ENCODE measurements at places on chromosomes 13 and 19.

DNA sequence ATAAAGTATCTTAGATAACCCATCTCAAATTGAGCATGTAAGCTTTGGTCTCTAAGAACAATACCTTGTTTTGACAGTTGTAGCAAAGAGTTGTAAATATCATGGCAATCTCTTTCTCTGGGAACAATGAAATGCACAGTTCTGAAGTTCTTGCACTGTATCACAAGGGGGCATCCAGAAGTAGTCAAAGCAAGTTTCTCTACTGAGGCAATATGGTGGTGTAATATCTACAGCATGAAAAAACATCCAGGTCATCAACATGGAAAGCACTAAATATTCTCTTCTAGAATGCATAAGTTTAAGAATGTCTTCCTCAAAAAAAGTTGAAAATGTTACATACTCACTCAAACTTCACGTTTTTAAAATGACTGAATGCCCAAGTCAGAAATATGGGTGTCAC is 19.6 kb downstream of the MTMR6 start:
- DNase-seq, result no peak

DNA sequence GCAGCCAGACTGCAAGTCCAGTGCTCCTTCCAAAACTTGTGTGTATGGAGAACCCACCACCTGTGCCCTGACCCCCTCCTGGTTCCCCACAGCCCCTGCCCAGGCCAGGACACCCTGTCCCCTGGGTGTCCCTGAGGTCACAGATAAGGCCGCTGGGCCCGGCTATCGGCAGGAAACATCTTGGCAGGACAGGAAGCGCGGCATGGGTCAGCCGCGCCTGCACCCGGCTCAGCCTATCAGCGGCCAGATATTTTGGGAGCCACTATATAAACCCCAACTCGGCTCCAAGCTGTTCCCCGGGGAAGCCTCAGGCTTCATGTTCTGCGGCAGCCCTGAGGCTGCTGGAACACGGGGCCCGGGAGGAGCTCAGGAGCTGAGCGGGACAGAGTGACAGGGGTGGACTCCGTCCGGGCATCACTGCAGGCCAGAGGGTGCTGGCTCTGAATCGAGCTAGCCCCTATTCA is 60.8 kb downstream of the AP1M1 start:
- peak; percentile 17 for DNase-seq

- no peak for DNase-seq
These were observed 9.0 kb upstream of the ATXN8OS start for GRCh38 chr13:70098669-70099068.

DNA sequence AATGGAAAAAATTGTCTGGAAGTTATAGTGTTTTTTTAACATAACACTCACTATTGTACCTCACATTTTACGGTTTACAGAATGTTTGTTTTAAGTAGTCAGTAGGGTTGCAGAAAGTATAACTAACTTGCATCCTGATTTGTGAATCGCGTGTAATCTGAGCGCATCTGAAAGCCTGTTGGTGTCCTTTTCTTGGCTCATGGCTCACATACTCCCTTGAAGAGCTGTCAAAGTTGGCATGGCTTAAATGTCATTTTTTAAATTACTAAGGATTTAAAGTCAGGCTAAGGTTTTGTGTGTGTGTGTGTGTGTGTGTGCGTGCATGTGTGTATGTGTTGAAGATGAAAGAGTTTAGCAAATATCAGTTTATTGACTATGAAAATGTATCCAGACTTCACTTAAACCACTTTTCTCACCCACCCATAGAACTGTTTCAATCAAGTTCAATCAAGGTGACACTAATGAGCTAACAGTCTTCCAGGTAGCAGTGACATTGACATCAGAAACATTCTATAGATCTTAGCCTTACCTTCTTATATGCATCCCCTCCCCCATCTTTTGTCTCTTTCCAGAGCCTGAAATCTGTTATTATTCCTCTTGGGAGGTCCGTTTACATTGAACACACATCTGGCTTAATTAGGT is 480.4 kb upstream of the SGCG start:
- no peak for DNase-seq

DNA sequence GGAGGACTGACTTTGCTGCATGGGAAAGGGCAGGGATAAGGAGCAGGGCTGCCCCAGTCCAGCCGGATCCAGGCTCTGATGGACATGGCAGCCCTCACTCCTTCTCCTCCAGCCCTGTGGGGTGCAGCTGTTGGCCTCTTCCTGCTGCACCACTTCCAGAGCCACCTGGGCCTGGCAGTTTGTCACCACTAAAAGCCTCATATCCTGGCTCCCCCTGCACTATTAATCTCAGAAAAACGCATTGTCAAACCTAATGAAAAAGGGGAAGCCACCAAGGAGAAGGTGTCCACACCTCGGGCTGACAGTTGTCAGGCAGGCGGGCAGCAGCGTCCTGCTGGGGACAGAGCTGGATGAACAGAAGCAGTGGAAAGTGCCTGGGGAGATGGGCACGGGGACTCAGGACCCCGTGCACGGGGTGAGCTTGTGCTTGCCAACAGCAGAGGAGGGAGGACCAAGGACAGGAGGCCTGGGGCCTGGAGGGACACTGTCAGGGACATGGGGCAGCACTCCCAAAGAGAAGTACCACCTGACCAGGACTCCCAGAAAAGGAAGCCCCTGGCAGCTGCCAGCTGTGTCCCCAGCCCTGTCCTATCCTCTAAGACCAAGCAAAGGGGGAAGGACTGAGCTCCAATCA is 151.1 kb upstream of the TSHZ3 start:
- no peak for DNase-seq

DNA sequence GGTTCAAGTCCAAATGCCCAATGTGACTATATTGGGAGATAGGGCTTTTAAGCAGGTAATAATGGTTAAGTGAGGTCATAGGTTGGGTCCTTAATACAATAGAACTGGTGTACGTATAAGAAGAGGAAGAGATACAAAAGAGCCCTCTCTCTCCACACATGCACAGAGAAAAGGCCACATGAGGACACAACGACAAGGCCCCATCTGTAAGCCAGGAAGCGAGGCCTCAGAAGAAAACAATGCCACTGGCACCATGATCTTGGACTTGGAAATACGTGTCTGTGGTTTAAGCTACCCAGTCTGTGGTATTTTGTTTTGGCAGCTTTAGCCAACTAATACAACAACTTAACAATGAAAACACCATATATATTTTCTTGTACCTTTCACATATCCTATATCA is 23.4 kb upstream of the RFC3 start:
- no peak for DNase-seq

DNA sequence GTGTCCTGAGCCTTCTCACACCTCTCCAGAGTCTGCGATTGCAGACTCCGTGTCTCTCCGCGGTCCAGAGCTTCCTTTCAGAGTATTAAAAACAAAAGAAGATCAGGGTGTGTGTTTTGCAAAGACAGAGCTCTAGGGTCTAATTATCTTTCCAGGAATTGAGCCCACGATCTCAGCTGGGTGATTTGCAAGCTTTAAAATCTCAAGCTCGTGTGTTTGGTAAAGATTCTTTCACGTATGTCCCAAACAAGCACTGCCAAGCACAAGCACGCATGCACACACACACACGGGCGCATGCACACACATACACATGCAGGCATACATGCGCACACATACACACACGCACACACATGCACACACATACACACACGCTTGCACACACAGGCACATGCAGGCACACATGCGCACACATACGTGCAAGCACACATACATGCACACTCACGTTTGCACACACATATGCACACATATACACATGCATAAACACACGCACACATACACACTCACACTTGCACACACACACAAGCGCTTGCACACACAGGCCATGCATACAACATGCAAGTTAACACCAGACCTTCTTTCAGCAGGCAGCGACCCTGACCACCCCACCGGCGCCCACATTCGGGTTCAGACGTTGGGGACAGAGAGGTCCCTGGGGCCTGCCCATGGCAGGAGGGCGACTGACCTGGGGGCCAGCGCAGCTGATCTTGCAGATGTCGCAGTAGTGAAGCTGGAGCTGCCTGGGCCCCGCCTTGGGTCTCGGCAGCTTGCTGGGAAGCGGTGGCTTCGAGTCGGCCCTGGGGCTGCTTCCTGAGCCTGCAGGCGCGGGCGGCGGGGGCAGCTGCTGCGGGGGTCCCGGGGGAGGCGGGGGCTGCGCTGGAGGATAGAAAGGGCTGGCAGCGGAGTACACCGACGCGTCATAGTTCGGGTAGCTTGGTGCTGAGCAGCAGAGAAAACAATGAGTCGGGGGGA is 37.9 kb downstream of the ZFR2 start:
- DNase-seq, result no peak

DNA sequence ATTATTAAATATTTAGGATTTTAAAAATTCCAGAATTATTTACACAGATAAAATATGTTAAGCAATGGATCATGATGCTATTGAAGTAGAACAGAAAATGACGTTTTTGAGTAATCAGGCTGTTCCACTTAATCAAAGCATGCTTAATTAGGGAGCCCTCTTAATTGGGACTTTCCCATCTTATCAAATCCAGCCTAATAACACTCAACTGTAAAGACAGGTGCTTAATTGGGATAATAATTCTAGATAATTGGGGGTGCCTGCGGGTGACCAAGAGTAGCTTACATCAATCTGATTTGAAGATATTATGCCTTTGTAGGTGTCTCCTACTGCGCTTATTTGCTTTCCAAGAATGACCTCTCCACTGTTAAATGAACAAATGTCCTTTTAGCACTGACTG is 742.2 kb upstream of the SLITRK6 start:
- no peak for DNase-seq

DNA sequence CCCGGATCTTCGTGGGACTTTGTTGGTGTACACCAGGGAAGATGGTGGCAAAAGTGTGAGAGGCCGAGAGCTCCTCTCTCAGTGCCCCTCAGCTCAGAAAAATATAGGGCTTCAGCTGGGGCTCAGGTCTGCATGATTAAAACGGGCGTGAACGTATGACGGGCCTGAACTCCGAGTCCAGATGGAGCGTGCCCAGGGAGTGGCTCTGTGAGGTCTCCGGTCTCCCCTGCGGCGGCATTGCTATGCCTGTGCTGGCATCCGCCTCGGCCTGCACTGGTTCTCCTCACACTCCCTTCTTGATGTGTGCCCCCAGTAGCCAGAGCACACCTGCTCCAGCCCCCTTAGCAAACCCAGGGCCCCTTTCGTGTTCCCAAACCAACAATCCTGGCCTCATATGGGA is 82.0 kb downstream of the TEX29 start:
- DNase-seq, result no peak

GRCh38 chr19:42226886-42227285 is 6.8 kb downstream of the ZNF526 start:
- no peak for DNase-seq

- no peak for DNase-seq
These were observed 1.4 kb downstream of the TMEM272 start for GRCh38 chr13:51843529-51843928.

DNA sequence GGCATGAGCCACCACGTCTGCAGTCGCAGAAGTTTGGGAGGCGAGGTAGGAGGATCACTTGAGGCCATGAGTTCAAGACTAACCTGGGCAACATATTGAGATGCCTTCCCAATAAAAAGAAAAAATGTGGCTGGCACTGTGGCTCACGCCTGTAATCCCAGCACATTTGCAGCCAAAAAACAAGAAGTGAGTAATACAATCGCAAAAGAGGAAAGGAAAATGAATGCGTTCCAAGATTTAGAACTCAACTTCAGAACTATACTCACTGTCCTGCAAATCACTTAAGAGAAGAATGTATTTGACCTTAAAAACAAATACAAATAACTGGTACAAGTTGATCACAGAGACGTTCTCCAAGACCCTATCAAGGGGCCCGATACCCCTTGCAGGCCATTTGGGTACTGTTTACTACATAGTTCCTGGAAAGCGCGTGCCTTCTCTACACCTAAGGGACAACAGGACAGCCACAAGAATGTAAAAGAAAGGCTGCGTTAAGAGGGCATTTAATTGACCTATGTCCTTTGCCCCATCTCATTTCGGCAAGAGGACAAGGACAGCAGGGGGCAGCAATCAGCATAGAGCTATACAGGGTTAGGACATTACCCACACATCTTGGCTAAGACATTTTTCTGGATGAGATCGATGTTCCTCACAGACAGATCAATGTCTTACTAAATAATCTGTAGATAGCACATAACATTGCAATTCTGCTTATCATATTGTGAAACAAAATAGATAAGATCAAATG is 41.3 kb downstream of the FLT3 start:
- DNase-seq, result peak; percentile 28

DNA sequence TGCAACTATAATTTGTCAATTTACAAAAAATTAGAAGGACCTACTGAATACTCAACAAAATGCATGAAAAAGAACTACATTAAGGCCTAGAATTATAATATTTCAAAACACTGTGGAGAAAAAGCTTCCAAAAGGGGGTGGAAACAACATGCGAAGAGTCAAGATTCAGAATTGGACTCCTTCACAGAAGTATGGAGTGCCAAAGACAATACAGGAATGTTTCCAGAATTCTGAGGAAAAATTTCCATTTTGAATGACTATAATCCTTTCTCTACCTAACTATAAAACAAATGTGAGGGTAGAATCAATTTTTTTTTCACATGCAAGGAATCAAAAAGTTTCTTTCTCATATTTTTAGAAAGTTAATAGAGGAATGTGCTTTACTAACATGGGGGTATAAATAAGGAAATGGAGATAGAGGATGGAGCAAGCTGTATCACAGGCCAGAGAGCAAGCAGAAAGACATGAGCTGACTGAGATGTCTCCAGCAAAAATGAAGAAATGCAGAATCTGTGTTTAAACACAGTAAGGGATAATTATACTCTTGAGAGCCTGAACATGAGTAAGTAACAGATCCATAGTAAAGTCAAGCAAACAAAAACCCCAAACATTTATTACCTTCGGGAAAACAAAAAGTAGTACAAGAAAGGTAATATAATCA is 39.5 kb upstream of the SMAD9 start:
- DNase-seq, result no peak

GRCh38 chr13:60790620-60791019 is 393.6 kb downstream of the TDRD3 start:
- no peak for DNase-seq

DNA sequence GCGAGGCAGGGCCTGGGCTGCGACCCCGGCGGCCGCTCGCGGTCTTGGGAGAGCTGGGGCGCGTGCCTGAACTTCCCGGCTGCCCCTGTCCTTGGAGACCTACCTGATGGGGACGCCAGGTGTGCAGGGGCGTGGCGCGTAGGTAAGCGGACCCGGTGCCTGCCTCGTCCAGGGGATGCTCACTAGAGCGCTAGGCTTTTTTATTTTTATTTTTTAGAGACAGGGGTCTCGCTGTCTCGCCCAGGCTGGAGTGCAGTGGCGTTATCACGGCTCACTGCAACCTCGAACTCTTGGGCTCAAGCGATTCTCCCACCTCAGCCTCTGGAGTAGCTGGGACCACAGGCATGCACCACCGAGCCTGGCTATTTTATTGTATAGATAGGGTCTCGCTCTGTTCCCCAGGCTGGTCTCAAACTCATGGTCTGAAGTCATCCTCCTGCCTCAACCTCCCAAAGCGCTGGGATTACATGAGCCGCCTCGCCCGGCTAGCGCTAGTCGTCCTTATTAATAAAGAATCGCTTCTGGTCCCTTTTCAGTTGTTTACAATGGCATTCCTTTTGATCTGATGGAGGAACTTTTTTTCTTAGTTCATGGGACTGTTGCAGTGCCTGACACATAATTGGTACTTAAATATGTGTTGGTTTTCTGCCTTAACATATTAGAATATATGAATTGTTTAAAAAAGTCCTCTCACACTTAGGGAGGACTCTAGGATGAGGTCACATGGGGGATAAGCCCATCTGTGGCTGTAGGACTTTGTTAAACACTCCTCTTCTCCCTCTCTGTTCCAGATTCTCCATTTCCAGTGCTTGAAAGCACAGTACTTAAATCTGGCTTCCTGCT is 812 bp downstream of the DPY19L3 start:
- no peak for DNase-seq

- DNase-seq, result no peak
These were observed 14.0 kb downstream of the ZNF114 start for GRCh38 chr19:48283908-48284307.

Measured in posterior cingulate gyrus (tissue), 11 donors.